EL (cell line): ENCODE measurements at places on chromosomes 4 and X.

DNA sequence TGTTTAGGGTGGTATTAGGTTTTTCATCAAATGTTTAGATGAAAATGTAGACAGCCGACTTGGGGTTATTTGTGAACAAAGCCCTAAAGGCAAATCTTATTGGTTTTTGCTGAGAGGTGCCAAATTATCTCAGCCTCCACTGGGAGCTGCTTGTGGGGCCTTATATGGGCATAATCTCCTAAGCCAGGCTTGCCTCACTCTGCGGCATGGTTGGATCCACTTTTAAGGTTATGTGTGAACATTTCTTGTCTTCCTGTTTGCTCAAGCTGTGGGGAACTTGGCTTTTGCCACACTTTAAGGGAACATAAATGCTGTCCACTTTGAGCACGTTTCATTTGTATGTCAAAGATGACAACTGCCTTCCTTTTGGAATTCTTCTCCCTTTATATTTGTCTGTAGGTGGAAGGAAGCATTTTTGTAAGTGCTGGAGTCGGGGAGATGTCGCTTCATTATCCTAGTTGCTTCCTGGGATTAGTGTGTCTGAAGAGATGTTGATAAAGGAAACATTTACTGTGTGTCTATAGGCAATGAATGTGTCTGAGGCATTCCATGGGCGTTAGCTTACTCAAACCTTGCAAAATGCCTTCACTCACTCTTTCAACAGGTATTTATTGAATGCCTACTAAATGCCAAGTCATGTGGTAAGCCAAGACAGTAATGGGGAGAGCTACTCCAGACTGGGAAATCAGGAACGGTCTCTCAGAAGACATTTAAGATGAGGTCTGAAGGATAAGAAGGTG, 78.3 kb downstream of the SLC9A6 start:
- no peak for DNase-seq

GRCh38 chr4:72313121-72313520, 255.9 kb downstream of the ADAMTS3 start:
- no peak for DNase-seq

- no peak for DNase-seq
These were observed 3.4 kb upstream of the SRPK3 start for GRCh38 chrX:153777261-153778090.

GRCh38 chr4:83389756-83390505, 55.3 kb upstream of the HPSE start:
- DNase-seq, result no peak

DNA sequence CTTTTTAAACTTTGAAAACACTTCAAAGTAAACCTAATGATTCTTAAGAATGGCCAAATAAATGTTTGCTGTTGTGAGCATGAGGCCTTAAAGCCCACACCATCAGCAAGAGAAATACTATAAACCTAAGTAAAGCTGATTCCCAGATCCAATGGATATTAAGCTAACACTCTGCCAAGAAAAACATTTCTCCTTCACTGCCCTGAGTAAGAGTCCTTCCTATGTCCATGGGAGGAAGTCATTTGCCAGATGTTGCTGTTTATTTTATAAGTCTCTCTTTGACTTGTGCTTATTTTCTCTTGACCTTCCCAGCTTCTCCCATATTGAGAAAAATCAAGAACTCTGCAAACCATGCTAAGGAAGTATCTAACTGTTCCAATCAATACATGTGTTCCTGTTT, 154.3 kb upstream of the EDNRA start:
- peak; percentile 37 for DNase-seq

DNA sequence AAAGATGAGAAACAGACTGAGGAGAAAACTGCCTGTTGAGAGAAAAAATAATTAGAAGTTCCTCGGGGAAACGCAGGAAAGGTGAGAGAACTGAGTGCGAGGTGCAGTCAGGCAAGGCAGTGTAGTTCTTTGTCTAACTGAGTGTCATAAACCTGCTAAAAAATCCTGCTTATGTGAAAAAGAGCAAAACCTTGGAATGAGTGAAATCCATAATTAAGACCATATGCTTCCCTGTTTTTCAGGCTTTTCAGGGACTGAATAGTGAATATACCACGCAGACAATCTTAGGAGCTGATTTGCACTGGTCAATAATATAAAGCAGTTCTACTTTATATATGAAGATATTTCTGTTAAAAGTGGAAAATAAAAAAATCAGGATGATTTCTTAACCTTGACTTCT, 104.9 kb downstream of the RASGEF1B start:
- DNase-seq, result no peak

DNA sequence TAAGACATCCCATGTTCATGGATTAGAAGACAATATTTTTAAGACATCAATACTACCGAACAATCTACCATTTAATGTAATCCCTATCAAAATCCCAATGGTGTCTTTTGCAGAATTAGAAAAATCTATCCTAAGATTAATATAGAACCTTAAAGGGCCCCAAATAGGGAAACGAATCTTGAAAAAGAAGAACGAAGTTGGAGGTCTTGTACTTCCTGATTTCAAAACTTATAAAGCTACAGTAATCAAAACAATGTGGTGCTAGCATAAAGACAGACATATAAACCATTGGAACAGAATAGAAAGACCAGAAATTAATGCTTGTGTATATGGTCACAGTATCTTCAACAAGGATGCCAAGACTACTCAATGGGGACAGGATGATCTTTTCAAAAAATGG, 42.0 kb downstream of the CENPE start:
- no peak for DNase-seq

DNA sequence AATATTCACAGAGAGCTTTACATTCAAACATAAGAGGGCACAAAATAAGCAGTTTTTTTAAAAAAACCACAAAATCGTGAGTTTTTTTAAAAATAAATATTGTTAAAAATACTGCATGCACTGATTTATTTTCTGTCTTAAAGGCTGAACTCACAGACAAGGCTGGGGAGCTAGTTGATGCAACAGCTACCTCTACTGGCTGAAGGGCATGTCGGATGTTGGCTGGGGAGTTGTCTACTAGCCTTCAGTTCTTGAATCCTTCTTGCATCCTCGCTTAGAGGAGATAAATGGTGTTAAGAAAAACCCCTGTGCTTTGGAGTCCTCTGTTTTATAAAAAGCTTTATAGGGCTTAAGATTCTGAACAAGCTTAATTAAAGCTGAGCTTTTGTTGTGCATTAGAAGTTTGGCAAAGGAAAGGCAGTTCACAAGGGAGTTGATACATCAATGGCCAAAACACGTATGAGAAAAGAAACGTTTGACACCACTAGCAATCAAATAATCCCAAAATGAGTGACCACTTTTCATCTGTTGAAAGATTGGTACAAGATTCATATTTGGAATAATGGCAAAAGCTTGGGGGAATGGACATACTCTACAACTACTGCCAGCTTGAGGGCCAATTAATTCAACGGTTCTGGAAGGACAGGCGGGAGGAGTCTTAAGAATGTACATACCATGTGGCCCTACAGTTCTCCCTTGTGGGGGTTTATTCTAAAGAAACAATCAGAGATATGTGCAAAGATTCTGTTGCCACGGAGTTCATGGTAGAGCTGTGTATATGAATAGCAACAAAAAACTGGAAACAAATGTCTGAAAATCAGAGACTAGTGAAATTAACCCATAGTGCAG, 94.7 kb downstream of the SEL1L3 start:
- DNase-seq, result peak; percentile 60
